NCI-H1092 treated with DMSO at 0.1 percent for 48 hours (cell line): ENCODE measurements at places on chromosomes 12 and 14.

DNA sequence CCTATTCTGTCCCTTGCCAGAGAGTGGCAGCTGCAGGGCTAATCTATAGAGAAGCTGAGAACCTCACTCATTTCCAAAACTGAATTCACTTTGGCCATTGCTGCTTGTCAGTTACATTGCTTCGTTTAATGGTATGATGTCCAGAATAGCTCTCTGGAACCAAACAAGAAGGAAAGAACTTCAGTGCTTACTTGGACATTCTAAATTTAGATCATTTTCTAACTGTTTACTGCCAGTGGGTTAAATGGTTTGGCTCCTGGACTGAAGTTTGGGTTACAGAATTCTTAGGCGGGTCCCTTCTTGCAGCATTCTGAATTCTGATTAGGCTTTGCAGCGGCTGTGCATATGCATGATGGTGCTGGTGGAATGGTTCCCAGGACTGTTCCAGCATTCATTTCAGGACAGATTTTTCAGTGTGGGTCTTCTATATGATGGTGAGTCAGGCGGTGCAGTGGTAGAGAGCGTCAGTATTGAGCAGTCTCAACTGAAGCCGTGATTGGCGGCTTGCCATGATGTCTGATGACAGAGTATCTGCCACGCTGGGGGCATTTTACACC lies 148.7 kb downstream of the DYRK2 start:
- no peak for DNase-seq

DNA sequence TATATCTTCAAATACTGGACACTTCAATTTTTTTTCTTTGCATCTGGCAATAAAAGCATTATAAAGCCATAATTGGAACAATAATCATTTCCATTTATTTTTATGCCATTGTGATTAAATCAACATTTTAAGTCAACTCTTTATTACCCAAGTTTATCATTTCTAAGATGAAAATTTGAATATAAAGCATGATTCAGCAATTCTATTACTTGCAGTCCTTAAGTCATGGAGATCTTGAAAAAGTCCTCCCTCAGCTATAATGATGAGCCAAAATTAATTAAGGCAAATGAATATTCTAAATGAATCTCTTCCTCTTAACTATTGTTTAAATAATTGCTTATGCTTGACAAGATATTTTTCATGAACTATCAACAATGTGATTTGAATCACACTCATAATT lies 65.7 kb downstream of the LIN7A start:
- no peak for DNase-seq

GRCh38 chr12:115504306-115505290 lies 772.9 kb downstream of the MED13L start:
- no peak for DNase-seq

DNA sequence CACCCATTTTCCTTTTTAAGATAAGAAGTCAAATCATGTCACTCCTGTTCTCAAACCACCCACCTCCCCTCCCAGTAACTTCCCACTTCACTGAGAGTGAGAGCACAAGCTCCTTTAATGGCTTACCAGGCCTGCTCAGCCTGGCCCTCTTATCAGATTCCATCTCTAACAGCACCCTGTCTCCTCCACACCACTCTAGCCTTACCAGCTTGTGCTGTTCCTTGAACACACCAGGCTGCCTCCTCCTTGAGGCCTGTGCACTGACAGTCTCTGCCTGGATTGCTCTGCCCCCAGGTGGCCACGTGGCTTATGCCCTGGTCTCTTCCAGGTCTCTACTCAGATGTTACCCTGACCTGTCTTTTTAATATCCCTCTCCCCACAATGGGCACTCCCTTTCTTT lies 40.1 kb upstream of the EVL start:
- DNase-seq: no peak

- no peak for DNase-seq
Observed at GRCh38 chr14:100609331-100609870, 22.2 kb upstream of the BEGAIN start.

DNA sequence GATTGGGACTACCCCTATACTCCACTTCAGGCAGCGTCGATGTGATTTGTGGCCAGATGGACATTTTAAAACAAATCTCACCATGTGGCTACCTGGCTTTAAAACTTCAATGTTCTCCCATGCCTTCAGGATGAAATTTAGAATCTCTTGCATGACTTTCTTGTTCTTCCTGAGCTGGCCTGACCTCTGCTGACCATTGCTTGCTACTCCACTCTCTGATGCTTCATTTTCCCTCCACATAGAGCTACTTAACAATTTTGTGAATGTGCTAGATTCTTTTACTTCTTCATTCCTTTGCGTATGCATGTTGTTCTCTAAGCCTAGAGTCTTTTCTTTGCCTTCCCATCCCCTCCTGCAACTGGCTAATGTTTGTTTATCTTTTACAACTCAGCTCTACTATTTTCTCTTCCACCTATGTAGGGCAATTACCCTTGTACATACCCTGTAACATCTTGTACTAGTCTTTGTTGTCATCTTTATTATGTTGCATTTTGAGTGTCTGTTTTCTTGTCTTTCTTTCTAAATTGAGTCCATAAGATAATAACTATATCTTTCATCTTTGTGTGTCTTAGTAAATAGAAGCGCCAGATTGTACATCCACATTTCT lies 41.2 kb downstream of the YLPM1 start:
- DNase-seq: no peak

DNA sequence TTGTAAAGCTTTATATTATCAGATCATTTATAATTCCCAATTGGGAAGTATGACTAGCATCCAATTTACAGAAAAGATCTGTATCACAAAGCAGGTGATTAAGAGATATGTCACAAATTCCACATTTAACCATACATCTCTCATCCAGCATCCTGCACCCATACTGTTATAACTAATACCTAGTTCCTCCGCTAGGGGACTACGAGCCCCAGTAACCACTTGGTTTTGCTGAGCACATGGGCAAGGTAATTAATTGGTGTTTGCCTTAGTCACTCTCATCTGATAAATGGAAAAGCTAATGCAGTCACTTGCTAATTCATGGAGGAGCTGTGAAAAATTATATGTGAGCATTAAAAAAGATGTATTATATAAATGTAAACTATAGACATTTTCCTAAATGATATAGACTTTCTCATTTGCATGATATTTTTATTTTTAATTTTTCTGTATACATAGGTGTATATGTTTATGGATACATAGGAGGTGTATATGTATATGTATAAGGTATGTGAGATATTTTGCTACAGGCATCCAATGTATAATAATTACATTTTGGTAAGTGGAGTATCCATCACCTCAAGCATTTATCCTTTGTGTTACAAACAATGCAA lies 1031.8 kb downstream of the GALC start:
- no peak for DNase-seq

DNA sequence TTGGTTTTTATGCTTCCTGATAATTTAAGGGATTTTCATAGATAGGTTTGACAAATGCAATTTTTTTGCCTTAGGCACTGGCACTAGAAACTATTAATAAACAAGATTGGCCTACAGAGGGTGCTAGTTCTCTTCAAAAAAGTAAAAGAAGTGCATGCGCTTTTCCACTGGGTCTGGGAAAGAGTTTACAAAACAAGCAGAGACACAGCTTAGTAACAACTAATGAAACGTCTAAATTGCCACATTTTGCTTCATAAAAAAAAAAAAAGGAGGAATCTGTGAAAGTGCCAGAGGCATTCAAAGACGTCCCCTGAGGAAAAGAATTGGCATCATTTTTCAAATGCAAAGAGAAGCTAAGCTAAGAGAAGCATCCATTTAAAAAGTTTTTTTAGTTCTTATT lies 58.3 kb upstream of the EEA1 start:
- DNase-seq: peak; percentile 63

- DNase-seq: no peak
Observed at GRCh38 chr12:126890097-126890496, 1376.9 kb upstream of the TMEM132C start.
